ENCODE measurements at places on chromosomes 3 and 15.

GRCh38 chr3:128226795-128227395, 73.6 kb downstream of the EEFSEC start:
- peak; percentile 86 for DNase-seq

- no peak for DNase-seq
Observed at GRCh38 chr15:101161656-101162055, 90.2 kb downstream of the CHSY1 start.

GRCh38 chr3:53803124-53803815, 42.9 kb downstream of the CHDH start:
- DNase-seq, result no peak

GRCh38 chr15:63191895-63192618, 2.7 kb downstream of the RAB8B start:
- no peak for DNase-seq

GRCh38 chr15:57205027-57205855, 171.1 kb upstream of the CGNL1 start:
- DNase-seq, result no peak

DNA sequence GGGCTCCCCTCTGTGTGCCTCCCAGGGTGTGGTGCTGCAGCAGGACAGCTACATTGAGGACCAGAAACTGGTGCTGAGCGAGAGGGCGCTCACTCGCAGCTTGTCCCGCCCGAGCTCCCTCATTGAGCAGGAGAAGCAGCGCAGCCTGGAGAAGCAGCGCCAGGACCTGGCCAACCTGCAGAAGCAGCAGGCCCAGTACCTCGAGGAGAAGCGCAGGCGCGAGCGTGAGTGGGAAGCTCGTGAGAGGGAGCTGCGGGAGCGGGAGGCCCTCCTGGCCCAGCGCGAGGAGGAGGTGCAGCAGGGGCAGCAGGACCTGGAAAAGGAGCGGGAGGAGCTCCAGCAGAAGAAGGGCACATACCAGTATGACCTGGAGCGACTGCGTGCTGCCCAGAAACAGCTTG, 53.7 kb downstream of the KLHL25 start:
- no peak for DNase-seq

GRCh38 chr3:85591451-85591850, 632.7 kb downstream of the CADM2 start:
- DNase-seq, result no peak

DNA sequence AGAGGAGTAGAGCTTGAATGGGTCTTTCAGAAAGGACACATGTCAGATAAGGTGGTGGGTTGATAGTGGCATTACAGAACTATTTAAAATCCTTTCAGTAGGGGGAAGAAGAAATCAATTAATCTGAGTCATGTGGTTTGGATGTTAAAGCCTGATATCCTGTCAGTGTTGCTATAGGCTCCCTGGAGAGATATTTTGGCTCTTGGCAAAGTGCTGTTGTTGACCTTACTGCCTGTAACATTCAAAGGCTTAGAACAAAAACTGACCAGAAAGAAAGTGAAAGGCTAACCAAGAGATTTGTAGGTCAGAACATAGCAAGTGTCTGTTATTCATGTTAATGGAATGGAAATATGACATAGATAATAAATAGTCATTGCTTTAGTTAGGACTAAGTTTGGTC, 552.9 kb downstream of the DIPK2A start:
- no peak for DNase-seq

DNA sequence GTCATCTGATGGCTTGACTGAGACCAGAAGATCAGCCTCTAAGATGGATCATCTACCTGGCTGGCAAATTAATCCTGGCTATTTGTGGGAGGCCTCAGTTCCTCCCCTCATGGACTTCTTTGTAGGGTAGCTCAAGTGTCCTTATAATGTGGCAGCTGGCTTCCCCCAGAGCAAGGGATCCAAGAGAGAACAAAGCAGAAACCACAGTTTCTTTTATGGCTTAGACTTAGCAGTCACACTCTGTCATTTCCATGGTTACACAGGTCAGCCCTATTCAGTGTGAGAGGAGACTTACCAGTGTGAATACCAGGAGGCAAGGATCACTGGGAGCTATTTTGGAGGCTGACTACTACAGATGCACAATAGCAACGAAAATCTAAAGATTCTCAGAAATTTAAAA, 15.3 kb upstream of the ARL14 start:
- no peak for DNase-seq

- DNase-seq, result peak; percentile 44
Observed at GRCh38 chr15:74040109-74040850, 42.1 kb downstream of the GOLGA6A start.

DNA sequence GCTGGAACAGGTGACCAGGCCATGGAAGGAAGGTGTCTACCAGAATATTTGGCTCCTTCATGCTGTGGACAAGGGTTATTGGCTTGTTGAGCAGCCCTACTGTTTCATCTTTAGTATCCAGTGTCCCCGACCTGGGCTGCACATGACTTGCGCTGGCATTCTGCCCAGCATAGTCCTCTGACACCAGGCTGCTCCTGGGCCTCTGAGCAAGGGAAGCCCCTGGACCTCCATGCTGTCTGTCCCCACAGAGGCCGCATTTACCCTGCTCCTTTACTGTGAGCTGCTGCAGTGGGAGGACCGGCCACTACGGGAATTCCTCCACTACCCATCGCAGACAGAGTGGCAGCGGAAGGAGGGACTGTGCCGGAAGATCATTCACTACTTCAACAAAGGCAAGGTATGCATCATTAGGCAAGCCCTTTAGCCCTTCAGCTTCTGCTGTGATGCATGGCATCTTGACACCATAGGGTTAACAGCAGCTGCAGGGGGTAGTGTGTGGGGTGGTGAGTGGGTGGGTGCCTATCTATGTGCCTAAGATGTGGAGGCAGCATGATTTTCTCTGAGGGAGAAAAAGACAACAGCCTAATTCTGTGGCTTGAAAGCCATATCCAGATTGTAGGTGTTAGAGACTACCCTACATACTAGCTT, 44.0 kb upstream of the MANF start:
- DNase-seq, result no peak

- DNase-seq, result no peak
Observed at GRCh38 chr15:73087098-73087497, 34.8 kb downstream of the NEO1 start.

DNA sequence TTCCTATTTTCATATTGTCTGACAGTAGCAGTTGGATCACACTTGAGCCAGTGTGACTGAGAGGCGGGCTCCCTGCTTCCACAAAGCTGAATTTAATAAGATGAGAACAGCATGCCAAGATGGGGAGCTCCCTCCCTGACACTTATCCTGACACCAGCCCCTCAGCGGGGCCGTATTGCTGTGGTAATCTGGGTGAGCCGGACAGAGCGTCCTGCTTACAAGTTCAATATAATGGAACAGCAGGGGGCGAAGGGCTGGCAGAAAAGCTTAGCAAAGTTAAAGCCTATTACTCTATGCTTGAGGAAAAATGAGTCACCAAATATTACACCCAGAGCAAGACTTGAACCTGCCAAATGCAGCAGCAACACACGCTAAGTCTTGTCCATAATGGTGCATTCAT, 163.8 kb upstream of the CMC1 start:
- peak; percentile 65 for DNase-seq

GRCh38 chr3:159219231-159219630, 417.4 kb downstream of the MFSD1 start:
- DNase-seq, result no peak

GRCh38 chr15:34154725-34155204, 52.9 kb downstream of the PGBD4 start:
- DNase-seq, result no peak

- no peak for DNase-seq
Observed at GRCh38 chr3:31878231-31878838, 102.7 kb downstream of the OSBPL10 start.

DNA sequence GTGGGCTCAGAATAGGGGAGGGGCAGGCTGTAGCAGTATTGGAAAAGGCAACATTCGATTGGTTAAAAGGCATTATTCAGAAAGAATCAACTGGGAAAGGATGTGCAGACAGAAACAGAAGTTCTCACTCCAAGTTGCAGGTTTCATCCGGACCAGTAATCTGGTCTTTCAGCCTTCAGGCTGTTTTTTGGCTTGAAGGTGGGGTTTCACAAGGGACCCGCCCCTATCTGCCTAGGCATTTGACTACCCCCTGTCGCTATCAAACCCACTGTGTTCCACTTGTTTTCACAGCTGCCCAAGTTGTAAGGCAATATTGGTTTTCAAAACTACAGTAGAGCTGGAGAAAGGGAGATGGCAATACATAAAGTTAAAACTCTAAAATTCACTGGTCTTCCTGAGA, 96.9 kb downstream of the VPS8 start:
- no peak for DNase-seq

DNA sequence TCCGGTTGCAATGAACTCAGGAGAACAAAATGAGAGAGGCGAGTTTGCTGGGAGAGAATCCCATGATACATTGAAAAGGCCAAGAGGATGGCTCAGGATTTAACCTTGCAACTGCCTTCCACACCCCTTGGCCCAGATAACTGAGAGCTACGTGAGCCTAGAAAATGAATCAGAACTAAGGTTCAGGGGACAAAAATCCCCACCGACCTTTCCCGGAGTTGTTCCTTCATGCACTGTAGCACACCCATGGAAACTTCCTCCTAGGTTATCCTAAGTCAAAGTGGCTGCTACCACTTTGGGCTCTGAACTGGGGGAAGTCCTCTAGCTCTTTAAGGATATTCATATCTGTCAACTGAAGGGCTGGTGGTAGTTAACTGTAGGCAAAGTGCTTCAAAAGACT, 58.3 kb upstream of the SLC4A7 start:
- DNase-seq, result no peak

DNA sequence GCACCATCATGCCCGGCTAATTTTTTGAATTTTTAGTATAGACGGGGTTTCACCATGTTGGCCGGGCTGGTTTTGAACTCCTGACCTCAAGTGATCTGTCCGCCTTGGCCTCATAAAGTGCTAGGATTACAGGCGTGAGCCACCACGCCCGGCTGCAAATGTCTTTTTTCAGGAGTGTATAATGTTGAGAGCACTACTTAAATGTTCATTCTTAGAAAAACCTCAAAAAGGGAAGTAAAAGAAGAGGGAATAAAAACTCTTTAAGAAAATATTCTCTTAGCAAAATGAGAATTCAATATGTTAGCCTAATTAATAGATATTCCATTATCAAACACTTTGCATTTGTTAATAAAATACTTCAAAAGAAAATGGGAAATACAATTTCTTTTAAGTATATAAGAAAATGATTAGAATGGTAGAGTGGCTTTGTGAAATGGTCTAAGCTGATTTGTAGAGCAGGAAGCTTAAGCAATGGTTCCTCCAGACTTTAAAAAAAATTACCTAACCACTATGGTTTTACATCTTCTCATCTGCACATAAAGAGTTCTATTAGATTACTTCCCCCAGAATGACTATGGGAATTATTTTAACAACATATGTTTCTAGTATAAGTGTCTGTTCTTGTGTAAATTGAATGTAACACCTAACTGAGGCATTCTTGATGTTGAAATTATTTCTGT, 226.7 kb upstream of the ALCAM start:
- DNase-seq, result no peak

GRCh38 chr3:81048058-81048665, 713.3 kb downstream of the GBE1 start:
- no peak for DNase-seq

DNA sequence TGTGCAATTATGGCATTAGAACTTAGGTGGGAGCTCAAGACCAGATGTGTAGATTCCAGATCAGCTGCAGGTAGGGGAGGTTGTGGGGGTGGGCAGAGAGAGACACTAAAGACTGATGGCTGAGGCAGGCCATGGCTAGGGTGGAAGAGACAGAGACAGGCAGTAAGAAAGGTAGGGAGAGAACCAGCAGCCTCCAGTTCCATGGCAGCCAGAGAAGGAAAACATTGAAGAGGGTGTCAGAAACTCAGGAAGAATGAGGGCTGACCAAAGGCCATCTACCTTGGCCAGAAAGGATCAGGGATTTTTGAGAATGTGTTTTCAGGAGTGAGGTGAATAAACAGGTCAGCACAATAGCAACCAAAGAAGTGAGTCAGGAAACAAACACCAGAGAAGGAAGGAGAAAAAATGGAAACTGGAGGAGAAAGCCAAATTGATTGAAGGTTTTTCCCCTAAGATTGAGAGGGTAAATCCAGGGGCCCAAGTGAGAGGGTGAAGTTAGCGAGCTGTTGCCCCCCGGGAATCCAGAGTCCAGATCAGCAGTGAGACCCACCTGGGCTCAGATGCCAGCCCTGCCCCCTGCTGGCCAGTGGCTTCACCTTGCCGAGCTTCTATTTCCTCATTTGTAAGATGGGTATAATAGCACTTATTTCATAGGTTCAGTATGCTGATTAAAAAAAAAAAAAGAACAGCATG, 41.0 kb downstream of the ABHD2 start:
- DNase-seq, result peak; percentile 82

DNA sequence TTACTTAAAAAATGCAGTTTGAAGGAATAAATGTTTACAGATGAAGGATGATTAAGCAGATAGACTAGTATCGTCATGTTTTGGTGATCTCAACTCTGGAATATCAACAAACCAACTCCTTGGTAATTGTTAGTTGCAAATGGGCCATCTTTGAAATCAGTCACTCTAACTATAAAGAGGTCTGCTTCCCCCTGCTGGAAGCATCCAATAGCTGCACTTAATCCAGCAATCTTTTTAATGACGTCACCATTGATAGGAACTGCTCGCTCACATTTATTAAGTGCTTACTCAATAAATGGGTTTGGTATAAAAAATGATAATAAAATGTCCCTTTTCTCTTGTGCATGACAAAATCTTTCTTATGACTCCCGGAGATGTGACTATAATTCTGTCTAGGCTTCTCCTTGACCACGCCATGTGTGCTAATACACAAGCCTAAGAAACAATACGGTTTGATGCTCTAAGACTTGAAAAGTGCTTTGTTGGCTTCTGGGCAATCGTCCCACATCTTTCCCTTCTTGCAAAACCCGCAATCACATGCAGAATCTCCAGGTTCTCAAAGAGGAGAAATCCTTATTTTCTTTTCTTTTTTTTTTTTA, 227.6 kb upstream of the POU1F1 start:
- DNase-seq, result peak; percentile 67

- DNase-seq, result no peak
Observed at GRCh38 chr3:149377408-149378364, at the start of gene TM4SF1. Gene TM4SF1 (minus strand): TSS chr3:149377649. CDS start chr3:149377547, 102 bp downstream.

GRCh38 chr3:50950591-50950990, 275.9 kb downstream of the DOCK3 start:
- no peak for DNase-seq

DNA sequence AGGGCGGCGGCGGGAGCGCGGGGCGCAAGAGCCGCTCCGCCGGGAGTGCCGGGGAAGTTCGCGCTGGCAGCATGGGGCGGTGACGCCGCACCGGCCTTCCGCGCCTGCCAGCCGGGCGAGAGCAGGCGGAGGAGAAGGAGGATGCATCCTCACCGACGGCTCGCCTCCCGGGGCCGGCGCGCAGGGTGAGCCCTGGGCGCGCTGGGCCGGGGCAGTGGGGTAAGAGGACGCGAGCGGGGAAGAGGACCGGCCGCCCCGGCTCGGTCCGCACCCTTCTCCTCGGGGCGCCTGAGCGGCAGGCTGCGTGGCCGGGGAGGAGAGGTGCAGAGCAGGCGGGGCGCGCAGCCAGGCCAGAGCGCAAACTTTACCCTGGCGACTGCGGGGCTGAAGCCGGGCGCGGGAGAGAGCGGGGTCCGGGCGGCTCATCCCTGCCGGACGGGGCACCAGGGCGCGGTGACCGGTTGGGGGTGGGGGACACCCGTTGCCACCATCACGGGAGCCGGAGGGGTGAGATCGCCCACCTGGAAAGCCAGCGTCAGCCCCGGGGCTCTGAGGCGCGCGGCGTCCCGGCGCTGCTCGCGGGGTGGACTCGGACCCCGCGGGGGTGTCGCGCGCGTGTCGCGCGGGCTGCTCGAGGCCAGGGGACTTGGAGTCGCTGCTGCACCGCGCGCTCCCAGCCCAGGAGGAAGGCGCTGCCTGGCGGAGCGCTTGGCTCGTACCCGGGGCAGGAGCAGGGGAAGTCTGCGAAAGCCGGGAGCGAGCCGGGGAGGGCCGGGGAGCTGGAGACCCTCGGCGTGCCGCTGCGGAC, 542 bp downstream of the GABRA5 start:
- peak; percentile 62 for DNase-seq

- no peak for DNase-seq
Observed at GRCh38 chr15:74268020-74268419, 31.9 kb downstream of the CCDC33 start.
